ENCODE measurements at places on chromosomes 7 and 10. TPM values are rescaled to one million over a fixed set of nuclear protein-coding genes. Genes with fewer than 3 reads are reported as not detected.

DNA sequence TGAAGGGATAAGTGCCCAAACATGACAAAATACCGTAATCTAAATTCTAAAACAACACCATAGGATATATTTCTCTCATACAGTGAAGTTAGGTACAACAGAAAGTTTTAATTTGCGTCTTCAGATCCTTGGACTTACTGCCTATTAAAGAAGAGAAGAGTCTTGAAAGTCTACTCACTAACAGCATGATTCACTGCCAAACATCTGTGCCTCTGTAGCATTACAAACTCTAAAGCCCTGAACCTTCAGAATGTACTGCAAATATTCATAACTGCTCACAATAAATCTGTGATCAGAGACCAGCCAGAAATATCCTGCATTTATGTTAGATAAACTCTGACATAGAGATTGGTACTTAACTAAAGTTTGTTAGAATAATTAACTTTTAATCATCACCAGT lies 365.3 kb downstream of the PARD3 start:
- no peak for ATAC-seq

DNA sequence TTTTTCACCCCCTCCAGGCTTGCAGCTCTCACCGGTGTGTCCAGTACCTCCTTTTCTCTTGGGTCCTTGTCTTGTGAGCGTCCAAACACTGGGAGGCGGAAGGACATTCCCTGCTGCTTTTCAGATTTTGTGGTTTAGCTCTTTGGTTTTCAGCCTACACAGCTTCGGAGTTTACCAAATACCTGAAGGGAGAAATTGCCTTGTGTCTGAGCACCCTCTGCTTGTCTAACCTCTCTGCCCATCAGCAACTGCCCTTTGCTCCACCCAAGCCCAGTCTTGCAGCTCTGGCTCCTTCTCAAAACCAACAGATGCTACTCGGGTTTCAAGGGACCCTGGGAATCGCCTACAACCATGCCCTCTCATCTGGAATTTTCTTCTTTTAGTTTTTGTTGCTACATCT lies 519.1 kb upstream of the IGFBP3 start:
- ATAC-seq: no peak

Gene ACSM6
- total RNA-seq: 0.13 TPM

GRCh38 chr7:24572997-24573553 lies at the start of gene PALS2:
Gene PALS2 (plus strand): TSS chr7:24573452. CDS start chr7:24623668, 50,216 bp downstream.
- ATAC-seq: peak; percentile 74

Gene MDFIC
- 2.2 TPM for total RNA-seq

GRCh38 chr7:113784316-113784715 lies 134.5 kb downstream of the PPP1R3A start:
- ATAC-seq: no peak

GRCh38 chr7:150466477-150466876 lies 16.0 kb downstream of the GIMAP8 start:
- ATAC-seq: no peak

DNA sequence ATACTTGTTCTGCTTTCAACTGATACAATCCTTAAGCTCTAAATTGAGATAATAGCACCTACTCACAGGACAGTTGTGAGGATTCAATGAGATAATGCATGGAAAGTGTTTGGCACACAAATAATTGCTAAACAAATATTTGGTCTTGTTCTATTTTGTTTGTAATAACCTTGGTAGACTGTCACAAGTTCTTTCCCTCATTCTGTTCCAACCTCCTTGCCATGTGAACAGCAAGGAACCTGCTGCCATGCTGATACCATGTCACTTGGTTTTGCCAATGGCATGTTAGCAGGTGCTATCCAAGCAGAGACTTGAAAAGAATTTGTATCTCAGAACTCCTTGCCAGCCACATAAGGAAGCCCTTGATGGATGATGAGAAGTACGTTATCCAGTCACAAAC lies 24.8 kb upstream of the TECTB start:
- ATAC-seq: no peak

Gene CHAT
- 1.7 TPM for total RNA-seq

DNA sequence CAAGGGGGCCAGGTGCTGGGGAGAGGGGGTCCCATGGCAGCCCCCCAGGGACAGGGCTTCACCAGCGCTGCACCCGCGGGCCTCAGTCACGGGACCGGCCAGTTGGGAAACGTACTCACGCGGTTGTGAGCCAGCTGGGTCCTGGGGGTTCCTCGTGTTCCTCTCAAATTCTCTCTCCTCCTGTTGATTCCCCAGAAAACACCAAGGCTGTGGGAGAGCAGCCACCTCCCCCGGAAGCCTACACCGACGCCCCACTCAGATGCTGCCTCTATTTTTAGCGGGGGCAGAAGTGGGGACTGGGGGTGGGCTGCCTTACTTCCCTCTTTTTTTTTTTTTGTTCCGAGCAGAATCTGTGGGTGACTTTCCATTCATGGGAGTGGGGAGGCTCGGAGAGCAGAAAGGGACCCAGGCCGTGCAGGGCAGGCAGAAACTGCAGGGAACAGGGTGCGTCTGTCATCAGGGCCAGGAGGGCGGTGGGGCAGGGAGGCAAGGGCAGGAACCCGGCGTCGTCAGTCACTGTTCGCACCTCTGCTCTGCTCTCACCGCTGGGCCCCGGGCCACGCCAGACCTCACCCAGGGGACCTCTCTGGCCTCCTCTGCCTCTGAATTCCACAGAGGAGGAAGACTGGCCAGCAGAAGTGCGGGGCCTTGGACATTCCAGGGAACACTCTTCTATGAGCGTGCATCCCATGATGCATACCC lies 63.1 kb downstream of the CARD11 start:
- ATAC-seq: no peak

DNA sequence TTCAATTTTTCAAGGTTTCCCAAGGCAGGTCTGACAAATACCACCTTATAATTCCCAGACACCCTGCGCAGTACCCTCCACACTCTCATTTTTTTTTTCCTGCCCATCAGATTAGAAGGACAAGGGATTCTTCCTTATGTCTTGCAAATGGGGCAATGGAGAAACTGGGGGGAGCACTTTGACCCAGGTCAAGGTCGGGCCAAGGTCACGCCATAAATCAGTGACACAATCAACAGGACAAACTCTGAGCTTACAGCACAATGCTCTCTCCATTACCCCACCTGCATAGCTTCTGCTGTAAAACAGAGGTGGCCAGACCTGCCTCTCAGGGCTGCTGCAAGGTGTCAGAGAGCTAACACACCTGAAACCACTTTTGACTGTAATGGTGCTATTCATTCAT lies 254.4 kb upstream of the ZMIZ1 start:
- peak; percentile 21 for ATAC-seq

DNA sequence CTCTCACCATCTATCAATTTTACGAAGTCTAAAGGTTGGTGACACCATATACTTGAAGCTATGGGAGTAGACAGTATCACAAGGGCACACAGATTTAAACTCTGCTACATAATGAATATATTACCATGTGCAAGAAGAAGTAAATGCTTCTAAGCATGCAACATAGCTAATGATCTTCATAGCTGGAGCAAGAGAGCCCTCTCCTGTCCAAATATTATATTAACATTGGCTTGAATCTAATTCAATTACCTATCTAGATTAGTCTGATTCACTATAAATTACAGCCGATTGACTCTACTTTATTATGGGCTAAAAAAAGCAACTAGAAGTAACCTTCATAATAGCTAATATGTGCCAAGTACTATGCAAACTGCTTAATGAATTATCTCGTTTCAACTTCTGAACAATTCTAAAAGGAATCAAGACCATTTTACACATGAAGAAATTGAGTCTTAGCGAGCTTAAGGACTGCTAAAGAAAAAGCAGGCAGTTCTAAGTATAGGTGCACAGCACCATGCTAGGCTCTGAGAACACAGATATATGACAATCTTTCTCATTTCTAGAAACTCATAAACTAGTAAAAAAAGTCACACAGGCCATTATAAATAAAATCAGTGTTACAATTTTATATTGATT lies 21.9 kb downstream of the FRA10AC1 start:
- no peak for ATAC-seq

GRCh38 chr10:111429288-111430028 lies 352.6 kb downstream of the ADRA2A start:
- ATAC-seq: no peak

DNA sequence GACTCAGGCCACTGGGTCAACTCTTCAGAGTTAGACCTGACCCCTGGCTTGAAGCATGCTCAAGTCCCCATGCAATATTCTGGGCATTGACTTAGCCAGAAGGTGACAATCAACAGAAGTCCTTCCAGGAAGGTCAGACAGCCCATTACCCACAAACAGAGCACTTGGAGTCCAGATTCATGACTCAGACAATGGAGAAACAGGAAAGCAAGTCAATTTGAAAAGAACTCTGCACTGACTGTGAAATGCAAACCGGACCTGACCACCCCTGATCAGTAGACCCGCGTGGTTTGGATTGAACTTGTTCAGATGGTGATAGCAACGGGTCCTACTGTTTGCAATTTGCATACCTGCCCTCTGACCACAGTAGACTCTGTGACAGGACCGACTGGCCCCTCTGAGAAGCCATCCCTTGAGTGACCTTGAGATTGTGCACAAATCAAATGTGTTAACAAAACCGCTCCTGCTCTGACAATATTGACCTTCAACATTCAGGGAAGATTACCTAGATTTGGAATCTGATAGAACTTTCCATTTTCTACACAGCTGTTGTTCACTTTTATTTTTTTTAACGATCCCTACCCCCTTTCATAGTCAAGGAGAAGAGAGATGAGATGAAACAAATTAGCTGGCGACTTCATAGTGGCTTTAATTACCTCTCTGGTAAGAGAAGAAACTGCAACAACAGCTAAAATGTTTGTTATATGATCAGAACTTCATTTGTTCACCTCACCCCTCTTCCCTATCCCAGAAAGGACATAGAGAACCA lies 138.7 kb downstream of the NRP1 start:
- ATAC-seq: no peak

Gene CALCR
- total RNA-seq: 0.18 TPM

DNA sequence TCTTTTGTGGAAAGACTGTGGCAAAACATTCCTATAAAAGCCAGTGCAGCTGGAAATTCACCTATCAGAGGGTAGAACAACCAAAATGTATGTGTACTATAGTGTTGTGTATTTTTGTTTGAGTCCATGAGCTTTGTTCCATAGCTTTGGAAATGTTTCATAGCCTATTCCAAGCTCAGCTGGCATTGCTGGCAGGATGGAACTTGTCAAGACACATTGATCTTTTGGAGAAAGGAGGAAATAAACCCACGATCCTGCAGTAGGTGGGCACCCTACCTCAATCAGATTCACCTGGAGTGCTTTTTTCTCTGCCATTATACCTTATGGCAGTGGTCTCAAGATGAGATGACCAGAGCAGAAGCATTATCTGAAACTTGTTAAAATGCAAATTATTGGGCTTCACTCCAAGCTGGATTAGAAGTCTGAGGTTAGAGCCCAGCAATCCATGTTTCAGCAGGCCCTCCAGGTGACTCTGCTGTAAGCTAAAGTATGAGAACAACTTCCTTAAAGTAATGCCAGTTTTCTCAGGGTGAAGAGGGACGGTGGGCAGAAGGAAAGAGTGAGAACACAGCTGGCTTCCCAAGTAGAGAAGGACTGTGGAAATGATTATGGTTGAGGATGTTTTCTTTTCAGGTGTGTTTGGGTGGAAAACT lies 30.3 kb upstream of the CDK1 start:
- ATAC-seq: no peak

DNA sequence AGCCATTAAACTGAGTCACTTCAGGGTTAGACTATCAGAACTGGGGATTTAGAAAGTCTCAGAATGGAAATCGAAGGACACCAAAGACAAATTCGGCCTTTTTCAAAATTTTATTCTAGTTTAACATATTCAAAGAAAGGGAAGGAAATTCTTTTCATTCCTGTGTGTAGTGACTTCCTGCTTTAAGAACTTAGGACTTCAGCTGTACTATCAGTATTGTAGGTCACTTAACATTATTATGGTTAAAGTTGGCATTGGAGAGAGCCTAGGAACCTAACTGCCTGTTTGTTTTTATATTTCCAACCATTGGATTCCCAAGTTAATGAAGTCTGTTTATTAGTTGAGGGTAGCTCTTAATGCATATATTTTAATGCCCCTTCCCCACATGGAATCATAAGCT lies 63.7 kb downstream of the PTEN start:
- no peak for ATAC-seq

DNA sequence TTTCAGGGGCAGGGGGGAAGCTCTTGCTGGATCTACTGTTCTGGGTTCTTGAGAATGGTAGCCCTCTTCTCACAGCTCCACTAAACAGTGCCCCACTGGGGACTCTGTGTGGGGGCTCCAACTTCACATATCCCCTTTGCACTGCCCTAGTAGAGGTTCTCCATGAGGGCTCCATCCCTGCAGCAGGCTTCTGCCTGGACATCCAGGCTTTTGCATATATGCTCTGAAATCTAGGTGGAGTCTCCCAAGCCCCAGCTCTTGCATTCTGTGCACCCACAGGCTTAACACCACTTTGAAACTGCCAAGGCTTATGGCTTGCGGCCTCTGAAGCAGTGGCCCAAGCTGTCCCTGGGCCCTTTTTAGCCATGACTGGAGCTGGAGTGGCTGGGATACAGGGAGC lies 150.7 kb downstream of the LRMDA start:
- no peak for ATAC-seq

DNA sequence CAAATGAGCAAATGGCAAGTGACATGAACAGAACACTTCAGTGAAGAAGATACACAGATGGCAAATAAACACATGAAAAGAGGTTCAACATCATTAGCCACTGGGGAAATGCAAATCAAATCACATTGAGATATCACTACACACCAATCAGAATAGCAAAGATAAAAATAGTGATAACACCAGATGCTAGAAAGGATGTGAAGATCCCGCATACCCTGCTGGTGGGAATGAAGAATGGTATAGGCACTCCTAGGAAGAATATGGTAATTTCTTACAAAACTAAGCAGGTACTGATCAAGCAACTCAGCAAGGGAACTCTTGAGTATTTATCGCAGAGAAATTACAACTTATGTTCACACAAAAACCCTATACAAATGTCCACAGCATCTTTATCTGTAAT lies 11.2 kb downstream of the LAMB4 start:
- no peak for ATAC-seq

- no peak for ATAC-seq
These were observed 41.1 kb upstream of the RBM33 start for GRCh38 chr7:155603205-155603857.

GRCh38 chr10:13971601-13972475 lies 358.9 kb downstream of the FRMD4A start:
- ATAC-seq: no peak
